ENCODE measurements at places on chromosomes 12 and 14.

- no peak for DNase-seq
Measured at GRCh38 chr12:107287436-107288413, 194.4 kb upstream of the CRY1 start.

GRCh38 chr12:7695566-7696197 lies at the start of gene GDF3:
Gene GDF3 (minus strand): TSS chr12:7695775. CDS start chr12:7695728, 47 bp downstream.
- DNase-seq = no peak

- no peak for DNase-seq
Measured at GRCh38 chr12:10965476-10965875, 21.2 kb downstream of the TAS2R50 start.

GRCh38 chr12:27615331-27615891 lies 80.8 kb upstream of the REP15 start:
- DNase-seq = no peak

DNA sequence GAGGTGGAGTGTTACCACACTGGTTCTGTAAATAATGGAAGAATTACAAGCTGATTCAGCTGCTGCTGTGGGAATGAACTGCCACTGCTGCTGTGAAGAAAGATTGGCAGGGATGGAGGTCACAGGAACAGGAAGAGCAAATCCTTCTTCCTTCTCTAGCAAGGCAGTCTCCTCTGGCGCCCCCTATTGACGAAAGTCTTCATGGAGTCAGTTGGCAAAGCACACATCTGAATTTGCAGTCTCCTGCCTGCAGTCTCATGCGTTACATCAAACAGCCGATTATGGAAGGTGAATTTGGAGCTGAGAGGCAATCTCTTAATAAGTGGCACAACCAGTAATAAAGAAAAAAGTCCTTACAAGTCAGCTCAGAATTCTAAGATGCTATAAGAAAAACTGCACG lies 106.0 kb upstream of the TMTC1 start:
- no peak for DNase-seq

DNA sequence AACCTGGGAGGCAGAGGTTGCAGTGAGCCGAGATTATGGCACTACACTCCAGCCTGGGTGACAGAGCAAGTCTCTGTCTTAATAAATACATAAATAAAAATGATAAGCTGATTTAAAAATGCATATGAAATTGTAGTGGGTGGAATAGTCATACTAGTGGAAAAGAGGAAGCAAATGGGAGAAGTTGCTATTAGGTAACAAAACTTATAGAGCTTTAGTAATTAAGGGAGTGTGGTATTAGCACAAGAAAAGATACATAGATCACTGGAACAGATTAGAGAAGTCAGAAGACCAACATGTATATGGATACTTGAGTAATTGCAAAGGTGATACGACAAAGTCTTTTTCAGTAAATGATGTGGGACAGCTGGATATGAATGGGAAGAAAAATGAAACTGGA lies 26.5 kb downstream of the TECPR2 start:
- DNase-seq = no peak

- no peak for DNase-seq
Measured at GRCh38 chr14:71891185-71891584, 41.0 kb upstream of the RGS6 start.

DNA sequence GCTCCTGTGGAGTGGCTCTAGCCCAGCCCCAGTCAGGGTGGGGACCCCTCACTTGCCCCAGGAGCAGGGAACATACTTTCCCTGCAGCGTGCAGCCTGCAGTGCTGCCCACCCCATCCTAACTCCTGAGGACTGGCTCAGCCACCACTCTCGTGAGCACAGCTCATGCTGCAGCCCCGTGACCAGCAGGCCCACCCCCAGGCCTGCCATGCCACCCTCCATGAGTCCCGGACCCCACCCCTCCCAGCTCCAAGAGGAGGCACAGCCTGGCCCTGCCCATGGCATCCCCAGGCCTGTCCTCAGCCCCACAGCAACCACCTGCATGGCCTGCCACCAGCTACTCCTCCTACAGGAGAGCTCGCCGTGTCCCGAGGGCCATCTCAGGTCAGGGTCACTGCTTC lies 3.9 kb upstream of the JAG2 start:
- no peak for DNase-seq

DNA sequence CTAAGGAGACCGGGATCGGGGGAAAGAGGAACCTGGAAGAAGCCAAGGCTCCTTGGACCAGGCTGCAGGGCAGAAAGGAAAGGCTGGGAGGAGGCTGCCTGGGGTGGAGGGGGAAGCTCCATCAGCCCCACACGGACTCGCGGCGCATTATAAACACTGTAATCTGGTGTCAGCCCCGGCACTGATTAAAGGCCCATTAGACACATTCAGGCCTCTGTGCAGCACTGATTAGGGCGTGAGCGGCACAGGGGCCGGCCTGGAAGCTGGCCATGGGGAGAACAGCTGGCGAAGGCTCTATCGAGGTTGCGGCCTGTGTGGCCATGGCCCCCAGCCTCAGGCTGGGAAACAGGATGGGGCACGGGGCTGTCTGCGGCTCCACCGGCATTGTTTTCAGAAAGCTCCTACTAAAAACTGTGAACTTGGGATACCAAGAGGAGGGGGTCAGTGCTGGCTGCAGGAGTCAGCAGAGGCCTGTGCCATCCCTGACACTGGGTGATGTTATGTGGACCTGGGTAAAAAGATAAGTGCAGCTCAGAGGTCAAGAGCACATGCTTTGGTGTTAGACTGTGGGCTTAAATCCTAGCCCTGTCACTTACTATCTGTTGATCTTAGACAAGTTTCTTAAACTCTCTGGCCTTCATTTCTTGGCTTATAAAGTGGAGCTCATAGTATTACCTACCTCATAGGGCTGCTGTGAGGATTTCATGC lies 10.6 kb downstream of the ACVRL1 start:
- DNase-seq = no peak

GRCh38 chr14:77439861-77440260 lies 16.5 kb upstream of the NOXRED1 start:
- no peak for DNase-seq

DNA sequence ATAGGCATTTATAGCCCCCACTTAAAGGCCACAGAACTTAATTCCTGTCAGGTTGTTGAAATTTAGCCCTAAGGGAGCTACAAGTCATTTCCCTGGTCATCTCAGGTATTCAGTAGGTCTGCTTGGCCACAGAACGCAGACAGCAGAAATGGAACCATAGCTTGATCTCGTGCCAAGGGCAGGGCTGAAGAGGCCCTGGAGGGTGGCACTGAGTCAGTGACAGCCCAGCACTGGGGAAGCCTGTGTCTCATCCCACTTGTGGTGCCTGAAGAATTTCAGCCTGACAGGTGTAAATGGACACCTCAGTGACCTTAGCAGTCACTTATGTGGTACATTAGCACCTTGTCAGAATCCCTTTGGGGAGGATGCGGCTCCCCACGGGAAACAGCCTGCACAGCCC lies 6.6 kb downstream of the PRKAB1 start:
- no peak for DNase-seq

DNA sequence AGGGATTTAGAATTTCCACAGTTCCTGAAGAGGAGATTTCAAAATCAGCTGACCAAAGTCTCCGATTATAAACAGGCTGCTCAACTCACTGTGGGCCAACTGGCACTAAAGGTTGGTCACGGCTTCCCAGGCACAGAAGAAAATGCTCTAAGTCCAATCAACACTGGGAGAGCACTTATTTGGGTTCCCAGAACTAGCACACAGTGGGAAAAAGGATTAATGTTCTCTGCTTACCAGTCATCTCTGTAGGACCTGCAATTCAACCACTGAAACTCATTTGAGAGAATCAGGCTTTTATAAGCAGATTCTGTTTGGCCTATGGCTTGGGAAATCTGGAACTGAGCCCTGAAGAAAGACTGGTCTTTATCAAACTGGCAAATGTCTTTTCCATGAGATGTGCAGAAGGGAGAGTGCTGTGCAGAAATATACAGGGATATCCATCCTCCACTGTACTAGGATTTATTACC lies 49.4 kb downstream of the ABCC9 start:
- DNase-seq = no peak

DNA sequence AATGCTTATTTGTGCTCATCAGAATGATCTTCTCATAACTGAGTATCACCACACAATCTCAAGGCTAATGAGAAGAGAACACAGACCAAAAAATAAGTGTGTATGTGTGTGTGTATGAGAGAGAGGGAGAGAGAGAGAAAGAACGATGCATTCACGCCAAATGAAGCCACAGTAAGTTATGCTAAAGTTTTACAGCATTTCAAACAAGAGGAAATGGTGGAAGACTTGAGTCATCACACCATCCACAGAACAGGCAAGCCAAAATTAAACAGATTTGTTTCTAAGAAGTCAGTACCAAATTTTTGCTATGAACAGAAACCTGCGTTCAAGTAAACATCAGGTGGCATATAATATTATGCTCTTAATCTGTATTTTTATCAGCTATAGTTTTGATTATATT lies 141.2 kb downstream of the MED13L start:
- DNase-seq = no peak

DNA sequence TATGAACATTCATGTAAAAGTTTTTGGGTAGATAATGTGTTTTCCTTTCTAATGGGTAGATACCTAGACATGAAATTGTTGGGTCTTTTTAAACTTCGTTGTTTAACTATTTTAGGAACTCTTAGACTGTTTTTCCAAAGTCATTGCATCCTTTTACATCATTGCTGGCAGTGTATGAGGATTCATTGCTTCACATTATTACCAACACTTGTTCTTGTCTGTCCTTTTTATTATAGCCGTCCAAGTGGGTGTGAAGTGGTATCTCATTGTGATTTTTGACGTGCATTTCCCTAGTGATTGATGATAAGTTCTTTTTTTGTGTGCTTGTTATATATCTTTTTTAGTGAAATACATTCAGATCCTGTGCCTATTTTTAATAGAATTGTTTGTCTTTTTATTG lies 39.4 kb downstream of the USP15 start:
- no peak for DNase-seq

DNA sequence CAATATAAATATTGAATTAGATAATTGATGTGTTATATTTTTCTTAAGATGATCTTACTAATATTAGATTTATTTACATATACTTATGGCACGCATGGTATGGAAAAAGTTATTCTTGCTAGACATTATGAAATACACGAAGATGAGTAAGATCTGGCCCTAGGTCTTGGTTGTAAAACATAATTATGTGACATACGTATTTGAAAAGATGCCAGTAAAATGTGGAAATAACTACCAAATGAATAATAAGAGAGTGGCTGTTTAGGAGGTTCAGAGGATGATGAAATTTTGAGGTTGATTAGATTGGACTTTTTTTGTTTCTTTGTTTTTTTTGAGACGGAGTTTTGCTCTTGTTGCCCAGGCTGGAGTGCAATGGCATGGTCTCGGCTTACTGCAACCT lies 41.3 kb downstream of the FANCM start:
- DNase-seq = no peak

DNA sequence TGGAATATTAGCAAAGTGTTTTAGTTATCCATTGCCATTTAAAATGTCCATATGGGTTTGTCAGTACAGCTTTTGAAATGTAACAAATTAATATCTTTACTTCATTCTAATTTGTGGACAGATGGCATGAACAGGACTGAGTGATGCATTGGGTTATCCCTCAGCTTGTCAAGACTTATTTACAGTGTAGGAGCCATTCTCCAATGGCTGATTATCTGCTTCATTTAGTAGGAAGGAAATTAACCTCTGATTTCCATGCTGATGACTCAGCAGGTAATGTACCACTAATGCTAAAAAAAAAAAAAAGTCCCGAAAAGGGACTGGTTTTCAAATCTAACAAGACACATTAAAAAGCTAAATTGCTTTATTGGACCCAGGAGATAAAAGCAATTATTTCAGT lies 1149.0 kb upstream of the USP15 start:
- no peak for DNase-seq

- no peak for DNase-seq
Measured at GRCh38 chr12:58465418-58465817, 454.9 kb downstream of the LRIG3 start.

- no peak for DNase-seq
Measured at GRCh38 chr12:52867642-52868041, 18.8 kb upstream of the KRT78 start.

- DNase-seq = no peak
Measured at GRCh38 chr12:67388331-67389138, 119.4 kb downstream of the CAND1 start.

- DNase-seq = no peak
Measured at GRCh38 chr14:100222224-100223093, 16.5 kb upstream of the YY1 start.

GRCh38 chr14:20553024-20553423 lies 7.8 kb downstream of the RNASE9 start:
- DNase-seq = no peak

DNA sequence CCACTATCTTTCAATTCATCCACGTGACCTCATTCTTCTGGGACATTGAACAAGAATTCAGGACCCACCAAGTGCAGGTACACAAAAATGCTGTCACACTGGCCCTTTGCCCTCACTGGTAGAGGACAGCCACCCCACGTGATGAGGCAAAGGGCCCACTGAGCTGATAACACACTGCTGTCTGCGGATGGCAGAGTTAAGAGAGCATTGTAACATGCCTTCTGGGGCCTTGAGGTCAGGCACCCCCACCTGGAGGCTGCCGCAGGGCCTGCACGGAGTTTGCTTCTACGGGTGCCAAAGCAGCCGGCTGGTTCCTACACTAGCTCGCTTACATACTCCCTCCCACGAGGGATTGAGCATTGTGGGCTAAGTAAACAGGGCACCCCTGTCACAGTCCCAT lies 101.0 kb downstream of the LRIG3 start:
- no peak for DNase-seq

- DNase-seq = no peak
Measured at GRCh38 chr12:46380881-46381280, 8.3 kb upstream of the SLC38A2 start.

DNA sequence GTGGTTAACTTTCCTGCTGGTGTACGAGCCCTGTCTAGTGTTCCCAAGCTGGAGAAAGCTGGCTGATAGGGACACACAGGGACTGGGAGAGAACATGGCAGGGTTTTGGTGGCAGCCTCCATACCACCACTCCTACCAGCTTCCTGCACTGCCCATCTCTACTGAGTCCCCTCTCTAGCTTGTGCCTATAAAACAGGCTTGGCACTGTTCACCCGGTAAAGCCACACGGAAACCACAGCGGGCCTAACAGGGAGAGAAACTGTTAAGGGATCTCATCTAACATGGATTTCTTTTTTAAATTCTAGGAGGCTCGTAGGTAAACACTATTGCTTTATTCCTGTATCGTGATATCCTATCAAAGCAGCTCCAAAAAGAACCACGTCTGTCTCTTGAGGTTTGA lies 204.7 kb downstream of the TTC7B start:
- no peak for DNase-seq

DNA sequence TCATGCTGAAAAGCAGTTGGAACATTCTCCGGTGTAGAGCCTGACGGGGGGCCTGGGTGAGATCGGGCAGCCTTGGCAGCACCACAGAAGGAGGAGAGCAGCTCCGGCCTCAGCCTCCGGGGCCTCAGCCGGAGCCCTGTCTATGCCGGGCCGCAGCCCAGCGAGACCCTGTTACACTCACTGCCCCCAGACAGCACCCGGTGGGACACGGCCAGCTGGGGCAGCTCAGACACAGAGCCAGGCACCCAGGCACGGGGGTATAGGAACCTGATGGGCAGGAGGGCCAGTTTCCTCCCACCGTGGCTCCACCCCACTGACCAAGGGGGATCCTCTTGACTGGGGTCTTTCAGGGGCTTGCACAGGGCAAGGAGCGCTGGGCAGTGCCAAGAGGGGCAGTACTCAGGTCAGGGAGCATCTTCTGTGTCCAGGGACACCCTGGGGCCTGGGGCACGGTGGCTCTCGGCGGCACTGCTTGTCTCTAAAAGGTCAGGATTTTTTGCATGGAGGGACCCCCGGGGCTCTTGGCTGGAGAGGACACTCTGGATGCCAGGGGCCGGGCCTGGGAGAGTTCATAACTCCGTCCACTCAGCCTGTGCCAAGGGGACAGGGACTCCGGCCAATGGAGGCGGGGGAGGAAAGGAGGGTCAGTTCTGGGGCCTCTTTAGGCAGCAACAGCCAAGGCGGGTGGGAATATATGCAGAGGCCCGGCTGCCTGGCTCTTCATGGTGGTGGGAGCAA lies 9.4 kb downstream of the INF2 start:
- DNase-seq = no peak

Measured in stimulated activated CD8-positive, alpha-beta memory T cell treated with anti-CD3 and anti-CD28 coated beads, Interleukin-4, amount 100 ng/mL, for 1 hour (primary cell).